ENCODE measurements at places on chromosomes 3 and 15.

DNA sequence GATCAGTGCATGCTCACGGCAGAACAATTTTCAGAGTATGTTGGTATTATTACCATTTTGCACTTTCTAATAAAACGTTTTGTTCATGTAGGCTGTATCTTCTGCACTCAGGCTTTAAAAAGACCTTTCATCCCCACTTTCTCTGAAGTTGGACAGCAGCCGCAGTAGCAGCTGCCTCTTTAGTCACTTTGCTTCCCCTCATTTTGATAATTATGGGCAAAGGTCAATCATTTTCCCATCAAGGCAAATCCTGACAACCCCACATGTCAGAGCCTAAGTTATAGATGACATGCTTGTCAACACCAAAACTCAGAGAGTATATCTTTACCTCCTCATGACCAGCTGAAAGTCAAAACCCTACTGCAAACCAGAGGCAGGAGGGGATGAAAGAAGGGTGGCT, 99.7 kb downstream of the ROBO2 start:
- DNase-seq: no peak

- DNase-seq: no peak
These were observed 22.0 kb downstream of the RBP2 start for GRCh38 chr3:139454346-139454745.

GRCh38 chr3:38458796-38459498, 5.3 kb downstream of the ACVR2B start:
- peak; percentile 59 for DNase-seq

DNA sequence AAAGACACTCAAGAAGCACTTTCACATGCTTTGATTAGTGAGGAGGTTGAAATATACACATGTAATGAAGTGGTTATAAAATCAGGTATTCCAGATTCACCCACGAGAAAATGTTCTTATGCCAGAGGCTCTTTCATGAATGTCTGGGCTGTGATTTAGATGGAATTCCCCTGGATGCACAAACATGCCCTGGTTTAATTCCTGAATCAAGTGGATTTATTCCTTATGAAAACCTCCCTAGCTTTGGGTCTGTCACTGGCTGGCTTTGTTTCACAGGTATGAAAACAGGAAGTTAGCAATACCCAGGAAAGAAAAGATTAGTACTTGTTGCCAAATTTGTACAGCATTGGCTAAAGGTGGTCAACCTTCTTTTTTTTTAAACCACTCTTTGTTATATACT, 1123.0 kb downstream of the ROBO1 start:
- DNase-seq: no peak

DNA sequence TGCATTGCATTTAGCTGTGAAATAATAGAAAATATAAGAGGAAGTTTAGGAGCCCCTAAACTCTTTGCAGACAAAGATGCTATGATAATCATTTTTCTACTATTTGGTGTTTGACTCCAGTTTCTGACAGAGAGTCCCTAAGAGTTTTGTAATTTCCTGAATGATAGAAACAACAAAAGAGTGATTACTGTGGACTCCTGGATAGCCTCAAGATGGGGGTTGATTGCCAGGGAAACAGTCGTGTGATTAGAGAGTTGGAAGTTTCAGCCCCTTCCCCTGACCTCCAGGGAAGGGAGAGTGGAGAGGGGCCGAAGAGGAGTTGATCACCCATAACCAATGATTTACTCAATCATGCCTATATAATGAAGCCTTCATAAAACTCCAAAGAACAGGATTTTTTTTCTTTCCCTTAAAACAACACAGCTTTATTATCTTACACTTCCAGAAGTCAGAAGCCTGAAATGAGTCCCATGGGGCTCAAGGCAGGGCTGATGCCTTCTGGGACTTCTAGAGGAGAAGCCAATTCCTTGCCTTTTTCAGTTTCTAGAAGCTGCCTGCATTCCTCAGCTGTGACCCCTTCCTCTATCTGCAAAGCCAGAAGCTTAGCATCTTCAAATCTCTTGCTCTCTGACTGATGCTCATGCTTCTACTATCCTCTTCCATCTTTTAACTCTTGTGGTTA, 292.3 kb upstream of the ZPLD1 start:
- DNase-seq: no peak

- DNase-seq: no peak
These were observed 328.4 kb upstream of the RARB start for GRCh38 chr3:25099666-25100065.

DNA sequence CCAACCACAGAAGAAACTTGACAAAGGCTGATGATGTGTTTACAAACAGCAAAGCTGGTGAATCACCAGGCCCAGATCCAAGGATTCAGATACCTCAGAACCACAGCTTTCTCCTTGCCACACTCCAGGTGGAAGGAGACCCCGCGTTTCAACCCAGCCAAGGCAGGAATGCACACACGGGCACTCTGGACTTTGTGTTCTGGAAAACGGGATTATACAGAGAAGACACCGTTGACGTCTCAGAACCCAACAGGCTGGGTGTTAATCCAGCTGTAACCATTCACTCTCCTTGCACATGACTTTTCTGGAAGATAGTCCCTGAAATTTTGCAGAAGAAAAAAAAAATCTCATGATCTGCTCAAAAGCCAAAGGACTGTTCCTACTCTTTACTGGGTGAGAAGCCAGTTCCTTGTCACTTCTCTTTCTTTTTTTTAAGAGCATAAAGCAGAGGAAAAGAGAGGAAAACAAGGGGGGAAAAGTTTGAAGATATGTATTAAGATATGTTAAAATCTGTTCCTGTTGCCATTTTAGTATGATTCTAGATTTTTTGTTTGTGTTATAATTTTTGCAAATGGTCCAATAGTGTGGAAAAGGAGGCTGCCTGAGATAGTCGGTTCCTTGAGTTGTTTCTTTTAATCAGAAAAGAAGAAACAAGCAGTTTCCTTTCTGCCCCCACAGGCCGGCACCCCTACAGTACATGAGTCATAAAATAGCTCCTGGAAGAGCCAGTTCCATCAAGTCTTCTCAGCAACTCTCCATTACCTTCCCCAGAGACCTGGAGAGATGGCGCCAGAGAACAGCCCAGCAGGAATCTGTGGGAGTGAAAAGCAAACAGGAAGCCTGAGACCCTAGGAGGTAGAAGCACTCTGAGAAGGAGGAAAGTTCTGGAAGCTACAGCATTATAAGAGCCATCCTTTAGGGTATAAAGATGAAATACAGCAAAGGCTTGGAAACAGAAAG, 73.1 kb downstream of the RORA start:
- peak; percentile 41 for DNase-seq

- no peak for DNase-seq
These were observed 291.5 kb downstream of the KBTBD8 start for GRCh38 chr3:67289626-67290025.

- DNase-seq: no peak
These were observed 205.9 kb upstream of the PPP2R3A start for GRCh38 chr3:135759651-135760050.

DNA sequence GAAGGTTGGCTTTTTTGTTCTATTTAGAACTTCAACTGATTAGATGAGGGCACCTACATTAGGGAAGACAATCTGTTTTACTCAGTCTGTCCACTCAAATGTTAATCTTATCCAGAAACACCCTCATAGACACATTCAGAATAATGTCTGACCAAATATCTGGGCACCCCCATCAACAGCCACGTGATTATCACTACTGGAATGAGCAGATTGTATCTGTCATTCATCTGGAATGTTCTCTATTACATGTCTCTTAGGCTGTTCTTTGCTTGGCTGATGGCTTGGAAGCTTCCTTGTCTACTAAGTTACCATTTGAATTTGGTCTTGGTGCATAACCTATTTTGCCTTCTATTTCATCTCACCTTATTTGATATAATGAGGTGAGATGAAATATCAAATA, 15.7 kb upstream of the LRRC58 start:
- DNase-seq: peak; percentile 42

- peak; percentile 40 for DNase-seq
These were observed 531.0 kb upstream of the NR2F2 start for GRCh38 chr15:95799286-95800200.

- no peak for DNase-seq
These were observed 163.9 kb downstream of the PPM1L start for GRCh38 chr3:160919942-160920341.

GRCh38 chr3:39378088-39378487, 5.1 kb upstream of the SLC25A38 start:
- DNase-seq: peak; percentile 9

GRCh38 chr15:93980261-93980911, 251.0 kb upstream of the MCTP2 start:
- no peak for DNase-seq

- peak; percentile 67 for DNase-seq
These were observed 156.0 kb upstream of the TPM1 start for GRCh38 chr15:62886431-62887071.

- no peak for DNase-seq
These were observed 21.0 kb upstream of the LIMD1 start for GRCh38 chr3:45573591-45573990.

DNA sequence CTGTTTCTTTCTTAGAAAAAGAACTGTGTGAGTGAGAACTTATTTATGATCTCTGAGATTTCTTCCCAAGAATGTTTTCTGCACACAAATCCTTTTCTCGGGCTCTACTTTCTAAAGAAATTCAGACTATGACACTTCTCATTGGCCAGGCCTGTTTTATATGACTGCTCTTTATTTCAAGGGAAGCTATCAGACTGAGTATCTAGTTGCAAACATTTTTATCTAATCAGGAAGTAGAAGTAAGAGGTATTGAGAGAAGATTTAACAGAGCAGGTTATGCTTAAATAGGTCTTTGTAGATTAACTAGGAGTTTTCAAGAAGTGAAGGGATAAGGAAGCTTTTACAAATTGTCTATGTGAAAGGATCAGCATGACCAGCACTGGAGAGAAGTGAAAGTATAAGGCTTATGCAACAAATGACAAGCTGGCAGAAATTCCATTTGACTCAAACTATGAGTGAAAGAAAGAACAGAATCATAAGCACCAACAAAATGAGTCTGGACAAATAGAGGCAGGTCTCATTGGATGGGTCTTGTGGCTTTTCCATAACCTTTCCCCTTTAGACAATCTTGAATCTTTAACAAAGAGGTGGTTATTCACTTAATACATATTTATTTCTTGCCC, 71.9 kb upstream of the CHL1 start:
- no peak for DNase-seq

DNA sequence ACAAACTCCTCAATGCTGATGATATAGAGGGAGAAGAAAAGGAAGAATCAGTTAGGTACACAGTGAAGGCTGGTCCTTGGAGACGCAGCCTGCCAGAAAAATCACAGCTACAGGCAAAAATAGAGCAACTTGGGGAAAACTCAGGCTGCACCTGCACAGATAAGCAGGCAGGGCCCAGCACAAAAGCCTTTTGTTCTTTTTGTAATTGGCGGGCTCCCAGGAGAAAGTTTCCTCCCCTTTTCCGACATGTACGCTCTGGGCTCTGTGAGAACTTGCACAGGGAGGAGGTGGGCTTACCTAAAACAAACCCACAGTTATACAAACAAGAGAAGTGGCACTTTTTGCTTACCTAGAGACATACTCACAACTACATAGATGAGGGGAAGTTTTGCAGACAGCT, 813.4 kb upstream of the EPHA6 start:
- DNase-seq: no peak

DNA sequence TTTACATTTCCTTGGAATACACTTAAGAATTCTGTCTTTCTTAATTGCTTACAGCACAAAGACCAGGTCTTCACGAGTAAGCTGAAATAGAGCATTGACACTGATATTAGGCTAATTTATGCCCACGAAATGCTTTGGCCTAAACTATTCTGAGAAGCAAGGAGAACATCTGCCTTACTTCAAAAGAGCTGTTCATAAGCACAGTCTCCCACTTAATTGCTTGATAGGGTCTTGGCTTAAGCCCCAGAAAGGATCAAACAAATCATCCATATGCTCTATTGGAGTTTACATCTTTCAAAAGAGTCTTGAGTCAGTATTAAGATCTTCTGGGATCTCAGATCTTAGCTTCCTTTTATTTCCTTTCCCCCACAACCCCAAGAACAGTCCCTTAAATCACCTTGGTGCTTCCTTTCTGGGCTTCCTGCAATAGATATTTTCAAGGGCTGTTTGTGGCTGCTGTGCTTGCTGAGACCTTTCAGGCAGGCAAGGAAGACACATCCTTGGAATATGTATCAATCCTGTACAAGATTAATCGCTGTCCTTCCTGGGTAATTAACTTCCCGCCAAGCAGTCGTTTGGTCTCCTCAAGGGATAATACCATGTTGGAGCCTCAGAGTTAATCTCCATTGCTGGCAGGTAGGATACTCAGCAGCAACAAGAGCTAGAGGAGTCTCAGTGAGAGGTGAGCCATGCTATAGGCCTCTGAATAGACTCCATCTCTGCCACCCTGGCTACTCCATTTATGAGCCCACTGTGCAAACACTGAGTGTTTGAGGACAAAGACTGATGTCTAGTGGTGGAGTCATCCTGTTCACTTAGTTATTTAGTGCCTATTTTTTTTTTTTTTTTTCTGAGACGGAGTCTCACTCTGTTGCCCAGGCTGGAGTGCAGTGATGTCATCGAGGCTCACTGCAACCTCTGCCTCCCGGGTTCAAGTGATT, 37.1 kb downstream of the TMEM158 start:
- no peak for DNase-seq

All from AG10803 (cell line).